ENCODE measurements at places on chromosomes 1 and 21.

DNA sequence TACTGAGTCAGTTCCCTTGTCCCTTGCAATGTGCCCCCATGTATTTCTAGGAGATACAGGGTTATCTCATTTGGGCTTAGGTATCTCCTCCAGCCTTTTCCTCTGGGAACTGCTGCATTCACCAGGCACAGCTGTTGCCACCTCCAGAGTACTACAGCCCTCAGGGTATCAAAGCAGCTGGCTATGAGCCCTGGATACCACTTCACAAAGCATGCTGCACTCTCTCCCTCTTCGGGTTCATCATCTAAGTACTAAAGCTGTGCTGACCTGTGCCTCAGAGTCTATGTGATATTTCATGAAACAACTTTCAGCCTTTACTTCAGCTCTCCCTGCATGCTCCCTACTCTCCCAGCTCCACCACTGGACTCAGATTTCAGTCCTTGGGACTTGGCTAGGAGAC lies 62.3 kb downstream of the CCDC185 start:
- DNase-seq = no peak

DNA sequence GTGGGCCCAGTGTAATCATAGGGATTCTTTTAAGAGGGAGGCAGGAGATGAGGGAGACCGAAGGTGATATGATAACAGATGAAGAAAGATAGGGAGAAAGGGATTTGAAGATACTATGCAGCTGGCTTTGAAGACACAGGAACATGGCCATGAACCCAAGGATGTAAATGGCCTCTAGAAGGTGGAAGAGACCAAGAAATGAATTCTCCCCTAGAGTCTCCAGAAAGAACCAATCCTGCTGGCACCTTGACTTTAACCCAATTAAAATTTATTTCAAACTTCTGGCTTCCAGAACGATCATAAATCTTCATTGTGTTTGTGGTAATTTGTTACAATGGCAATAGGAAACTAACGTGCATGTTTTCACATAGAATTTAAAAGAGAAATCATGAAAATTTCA lies 95.0 kb upstream of the GORAB start:
- DNase-seq = no peak

- peak; percentile 51 for DNase-seq
Observed at GRCh38 chr1:152654110-152654509, 9.1 kb upstream of the LCE2D start.

GRCh38 chr1:97190326-97190725 lies 468.7 kb downstream of the PTBP2 start:
- DNase-seq = no peak

GRCh38 chr1:26854906-26855305 lies 8.0 kb upstream of the SFN start:
- no peak for DNase-seq

DNA sequence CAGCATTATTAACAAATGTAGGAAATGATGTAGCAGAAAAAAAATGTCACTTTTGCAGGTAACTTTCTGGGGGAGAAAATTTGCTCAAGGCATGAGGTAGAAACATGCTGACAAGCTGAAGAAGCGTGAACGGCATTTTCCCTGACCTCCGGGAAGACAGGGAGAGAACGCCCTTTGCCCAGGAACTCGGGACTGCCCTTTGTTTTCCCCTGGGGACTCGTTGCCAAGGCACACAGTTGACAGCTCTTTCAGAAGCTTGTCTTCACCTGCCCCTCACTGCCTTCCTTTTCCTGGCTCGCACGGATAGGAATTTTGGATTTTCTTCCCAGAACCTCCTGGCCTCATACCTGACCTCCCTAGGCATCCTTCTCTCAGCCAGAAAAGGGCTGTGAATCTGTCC lies 52.7 kb upstream of the COA6 start:
- no peak for DNase-seq

- DNase-seq = no peak
Observed at GRCh38 chr1:39652105-39652504, 12.7 kb upstream of the HEYL start.

DNA sequence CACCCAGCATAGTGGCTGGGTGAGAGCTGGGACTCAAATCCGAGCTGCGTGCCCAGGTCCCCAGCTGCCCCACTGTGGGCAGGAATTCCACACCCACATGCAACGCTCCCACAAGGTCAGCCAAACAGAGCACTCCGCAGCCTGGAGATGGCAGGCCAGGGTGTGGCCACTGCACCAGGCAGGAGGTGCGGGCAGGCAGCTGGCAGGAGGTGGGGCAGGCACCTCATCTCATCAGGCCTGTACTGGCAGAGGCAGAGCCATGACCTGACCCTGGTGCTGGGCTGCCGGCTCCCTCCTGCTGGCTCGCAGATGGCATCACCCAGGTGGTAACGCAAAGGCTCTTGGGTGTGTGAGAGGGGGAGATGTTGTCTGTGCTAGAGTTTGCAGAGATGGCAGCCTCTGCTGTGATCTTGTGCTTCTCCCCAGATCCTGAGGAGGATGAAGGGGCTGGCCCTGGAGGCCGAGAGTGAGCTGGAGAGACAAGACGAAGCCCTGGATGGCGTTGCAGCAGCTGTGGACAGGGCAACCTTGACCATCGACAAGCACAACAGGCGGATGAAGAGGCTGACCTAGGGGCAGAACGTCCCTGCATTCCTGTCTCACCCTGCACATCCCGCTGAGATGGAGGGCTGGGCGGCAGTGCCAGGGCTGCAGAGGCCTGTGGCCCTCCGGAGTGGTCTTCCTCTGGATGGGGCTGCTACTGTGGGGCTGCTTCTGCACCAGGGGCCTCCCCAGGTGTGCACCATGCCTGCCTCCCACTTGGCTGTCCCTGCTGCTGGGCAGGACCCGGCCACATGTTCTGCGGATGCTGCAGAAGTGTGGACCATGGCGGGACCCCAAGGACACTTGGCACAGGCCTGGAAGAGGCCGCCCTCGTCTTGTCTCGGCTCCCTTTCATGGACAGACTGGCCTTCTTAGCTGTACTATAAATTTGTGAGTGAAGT lies 35.1 kb upstream of the PRSS38 start:
- DNase-seq = peak; percentile 8

- DNase-seq = no peak
Observed at GRCh38 chr1:24609949-24610517, 33.1 kb upstream of the SRRM1 start.

DNA sequence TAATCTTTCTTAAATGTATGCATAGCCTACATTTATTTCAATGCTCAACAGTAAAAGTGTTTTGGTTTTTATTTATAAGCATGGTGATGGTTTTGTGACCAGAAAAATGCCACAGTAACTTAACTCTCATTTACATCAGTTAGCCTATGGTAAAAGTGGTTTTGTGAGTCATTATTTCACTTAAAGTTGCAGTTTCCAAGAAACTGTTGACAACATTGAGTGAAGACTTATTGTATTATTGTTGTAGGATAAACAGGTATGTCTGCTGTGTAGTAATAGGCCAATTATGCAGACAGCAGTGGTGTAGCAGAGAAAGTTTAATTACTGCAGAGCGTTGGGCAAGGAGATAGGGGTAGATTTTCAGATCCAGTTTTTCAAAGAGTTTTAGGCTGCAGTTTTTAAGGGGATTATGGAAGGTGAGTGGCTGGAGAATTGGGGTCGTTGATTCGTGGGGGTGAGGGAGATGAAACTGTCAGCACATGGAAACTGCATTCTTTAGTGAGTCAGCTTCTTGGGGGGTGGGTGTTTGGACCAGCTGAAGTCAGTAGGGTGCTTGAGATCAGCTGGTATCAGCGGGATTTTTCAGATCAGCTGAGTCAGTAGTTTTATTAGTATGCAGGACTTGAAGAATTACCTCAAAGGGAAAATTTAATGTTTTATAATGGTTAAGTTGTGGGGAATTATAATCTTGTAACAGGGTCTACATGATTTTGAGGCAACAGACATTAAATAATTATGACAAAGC lies 168.7 kb upstream of the FMN2 start:
- no peak for DNase-seq

GRCh38 chr1:216270086-216270773 lies 153.0 kb downstream of the USH2A start:
- no peak for DNase-seq

DNA sequence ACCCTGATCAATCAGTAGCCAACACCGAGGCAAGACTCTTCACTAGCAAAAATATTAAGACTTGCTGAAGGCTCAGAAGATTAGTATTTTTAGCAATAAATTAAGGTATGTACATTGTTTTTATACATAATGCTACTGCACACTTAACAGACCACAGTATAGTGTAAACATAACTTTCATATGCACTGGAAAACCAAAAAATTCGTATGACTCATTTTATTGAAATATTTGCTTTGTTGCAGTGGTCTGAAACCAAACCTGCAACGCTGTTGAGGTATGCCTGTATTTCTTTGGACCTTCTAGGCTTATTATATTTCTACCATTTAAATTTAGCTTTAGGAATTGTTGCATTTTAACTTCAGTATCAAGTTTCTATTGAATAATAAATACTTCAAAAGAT lies 65.8 kb upstream of the BCL9 start:
- no peak for DNase-seq

DNA sequence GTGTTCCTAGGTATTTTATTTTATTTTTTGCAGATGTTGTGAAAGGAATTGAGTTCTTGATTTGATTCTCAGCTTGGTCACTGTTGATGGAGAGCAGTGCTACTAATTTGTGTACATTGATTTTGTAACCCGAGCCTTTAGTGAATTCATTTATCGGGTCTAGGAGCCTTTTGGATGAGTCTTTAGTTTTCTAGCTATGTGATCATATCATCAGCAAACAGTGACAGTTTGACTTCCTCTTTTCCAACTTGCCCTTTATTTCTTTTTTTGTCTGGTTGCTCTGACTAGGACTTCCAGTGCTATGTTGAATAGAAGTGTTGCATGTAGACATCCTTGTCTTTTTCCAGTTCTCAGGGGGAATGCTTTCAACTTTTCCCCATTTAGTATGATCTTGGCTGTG lies 138.9 kb downstream of the LHX8 start:
- DNase-seq = no peak

- no peak for DNase-seq
Observed at GRCh38 chr1:210364479-210364878, 35.8 kb downstream of the HHAT start.

DNA sequence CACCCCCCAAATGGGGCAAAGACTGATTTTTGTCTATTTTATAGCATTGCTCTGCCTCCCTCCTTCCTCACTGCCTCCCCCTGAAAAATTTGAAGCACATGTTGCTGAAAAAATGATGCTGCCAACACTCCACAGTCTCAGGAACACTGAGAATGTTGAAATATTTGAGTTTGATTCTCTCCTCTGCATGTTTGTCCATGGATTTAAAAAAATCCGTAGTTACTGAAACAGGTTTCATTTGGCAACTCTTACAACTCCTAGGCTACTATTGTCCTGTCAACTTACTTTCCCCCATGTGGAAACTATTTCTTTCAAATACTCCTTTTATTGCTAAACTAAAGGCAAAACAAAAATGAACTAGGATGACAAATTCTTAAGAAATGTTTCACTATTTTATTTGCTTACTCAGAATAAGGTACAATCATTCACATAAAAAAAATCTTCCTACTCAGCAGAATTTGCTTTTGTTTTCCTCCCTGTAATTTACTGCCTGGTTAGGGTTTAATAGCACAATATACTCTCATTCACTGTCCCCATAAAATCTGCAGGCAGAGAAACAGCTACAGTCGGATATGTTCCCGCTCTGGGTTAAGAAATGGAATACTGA lies 50.2 kb downstream of the C21orf91 start:
- DNase-seq = no peak

DNA sequence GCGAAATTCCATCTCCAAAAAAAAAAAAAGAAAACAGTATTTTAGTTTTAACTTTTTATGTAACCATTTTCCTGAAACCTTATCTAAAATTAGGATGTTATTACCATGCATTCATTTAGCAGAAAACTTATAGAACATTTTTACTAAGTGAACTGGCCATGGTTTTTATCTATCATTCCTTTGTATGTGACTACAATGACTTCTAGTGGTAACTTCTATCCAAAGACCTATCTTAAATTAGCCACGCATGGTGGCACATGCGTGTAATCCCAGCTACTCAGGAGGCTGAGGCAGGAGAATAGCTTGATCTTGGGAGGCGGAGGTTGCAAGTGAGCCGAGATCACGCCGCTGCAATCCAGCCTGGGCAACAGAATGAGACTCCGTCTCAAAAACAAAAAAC lies 11.4 kb downstream of the GGPS1 start:
- no peak for DNase-seq

DNA sequence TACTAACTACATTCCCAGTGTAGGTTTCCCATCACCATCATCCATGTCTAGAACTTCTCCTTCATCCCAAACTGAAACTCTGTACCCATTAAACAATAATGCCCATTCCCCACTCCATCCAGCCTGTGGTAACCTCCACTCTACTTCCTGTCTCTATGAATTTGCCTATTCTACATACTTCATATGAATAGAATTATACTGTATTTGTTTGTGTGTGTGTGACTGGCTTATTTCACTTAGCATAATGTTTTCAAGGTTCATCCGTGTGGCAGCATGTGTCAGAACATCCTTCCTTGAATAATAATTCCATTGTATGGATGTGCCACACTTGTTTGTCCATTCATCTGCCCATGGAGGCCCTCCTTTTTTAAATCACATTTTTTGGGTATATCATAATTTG lies 35.7 kb downstream of the ATP2B4 start:
- no peak for DNase-seq

GRCh38 chr1:92480813-92481598 lies 5.7 kb downstream of the GFI1 start:
- peak; percentile 48 for DNase-seq

DNA sequence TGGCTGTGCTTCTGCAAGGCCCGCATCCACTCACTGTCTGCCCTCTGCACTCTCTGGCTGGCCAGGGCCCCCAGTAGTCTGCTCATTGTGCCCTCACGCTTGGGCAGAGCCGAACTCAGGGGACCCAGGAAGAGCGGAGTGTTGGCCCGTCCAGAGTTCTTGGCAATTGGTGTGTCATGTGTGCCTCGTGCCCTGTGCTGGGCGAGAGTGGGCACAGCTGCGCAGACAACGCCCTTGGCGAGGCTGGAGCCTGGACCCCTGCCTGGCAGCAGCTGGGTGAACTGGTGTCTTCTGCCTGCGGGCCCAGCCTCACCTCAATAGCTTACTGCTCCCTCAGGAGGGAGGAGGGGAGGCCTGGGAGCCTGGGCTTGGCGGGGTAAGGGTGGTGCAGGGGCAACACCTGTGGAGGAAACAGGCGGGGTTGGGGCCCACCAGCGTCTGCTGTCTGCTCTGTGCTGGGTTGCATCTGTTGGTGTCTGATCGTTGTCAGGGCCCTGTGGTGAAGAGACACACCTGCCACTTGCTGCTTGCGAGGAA lies 2.1 kb downstream of the GUK1 start:
- no peak for DNase-seq

DNA sequence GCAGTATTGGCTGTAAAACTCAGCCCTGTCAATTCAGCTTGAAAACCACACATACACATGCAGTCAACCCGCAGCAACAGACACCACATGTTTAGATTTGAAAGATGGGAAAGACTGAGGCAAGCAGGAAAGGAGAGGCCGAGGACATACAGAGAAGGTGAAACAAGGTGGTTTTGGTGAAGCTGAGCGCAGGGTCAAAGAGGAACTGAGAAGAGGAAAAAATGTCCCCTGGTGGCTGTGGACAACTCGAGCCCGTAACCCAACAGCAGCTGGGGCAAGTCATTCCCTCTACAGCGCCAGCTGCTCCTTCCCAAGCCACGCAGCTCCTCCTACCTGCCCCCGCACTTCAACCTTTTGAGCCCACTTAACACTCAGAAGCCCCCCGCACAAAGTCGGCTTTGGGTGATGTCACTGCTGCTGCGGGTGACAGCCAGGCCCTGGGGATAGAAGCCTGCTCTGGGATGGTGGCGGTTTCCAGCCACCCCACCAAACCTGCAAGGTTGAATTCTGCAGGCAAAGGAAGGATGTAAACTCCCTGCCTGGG lies 63.0 kb downstream of the KCNN3 start:
- DNase-seq = no peak

- no peak for DNase-seq
Observed at GRCh38 chr1:154435599-154436200, 30.6 kb downstream of the IL6R start.

GRCh38 chr1:172380441-172381244 lies 39.8 kb upstream of the C1orf105 start:
- no peak for DNase-seq

Measured in WTC11 (cell line).